ENCODE measurements at places on chromosomes 11 and 22.

- no peak for DNase-seq
Observed at GRCh38 chr22:44916281-44917231, 93.2 kb downstream of the PHF21B start.

GRCh38 chr11:95517453-95517852, 272.1 kb downstream of the FAM76B start:
- no peak for DNase-seq

GRCh38 chr11:128246810-128247594, 340.4 kb downstream of the ETS1 start:
- DNase-seq, result no peak

DNA sequence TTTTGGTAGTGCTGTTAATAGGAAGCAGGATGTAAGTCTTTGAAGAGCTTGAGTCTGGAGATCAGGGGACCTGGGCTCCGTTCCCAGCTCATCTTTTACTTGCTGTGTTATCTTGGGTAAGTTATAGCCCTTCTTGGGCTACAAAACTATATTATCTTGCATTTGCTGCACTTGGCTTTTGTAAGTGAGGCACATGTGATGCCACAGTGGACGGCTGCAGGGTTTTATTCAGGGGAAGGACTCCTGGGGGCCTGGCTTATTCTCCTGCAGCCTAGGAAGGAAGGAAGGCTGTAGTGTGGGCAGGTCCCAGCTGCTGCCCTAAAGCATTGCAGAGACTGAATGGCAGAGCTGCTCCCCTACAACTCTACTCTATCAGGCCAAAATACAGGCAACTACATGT, 6.4 kb downstream of the CD82 start:
- no peak for DNase-seq

DNA sequence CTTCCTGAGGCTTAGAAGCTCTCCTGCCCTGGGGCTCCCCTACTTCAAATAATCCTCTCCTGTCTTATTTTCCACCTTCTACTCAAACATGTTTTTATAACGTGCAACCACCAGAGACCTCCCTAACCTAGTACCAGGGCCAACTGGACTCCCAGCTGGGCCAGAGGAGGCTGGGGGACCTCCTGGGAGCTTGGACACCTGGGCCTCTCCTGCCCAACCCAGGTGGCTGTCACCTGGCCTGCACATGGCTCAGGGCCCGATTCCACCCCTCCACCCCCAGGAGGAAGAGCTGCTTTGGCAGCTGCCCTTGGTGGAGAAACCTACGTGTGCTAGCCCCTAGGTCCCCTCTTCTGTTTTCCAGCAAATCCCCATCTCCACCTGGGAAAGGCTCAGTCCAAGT, 105.2 kb downstream of the ABTB2 start:
- DNase-seq, result no peak

GRCh38 chr22:26894766-26895485, 237.5 kb downstream of the MIAT start:
- no peak for DNase-seq

All from GM19239 (cell line).